ENCODE measurements at places on chromosomes 2 and 18.

DNA sequence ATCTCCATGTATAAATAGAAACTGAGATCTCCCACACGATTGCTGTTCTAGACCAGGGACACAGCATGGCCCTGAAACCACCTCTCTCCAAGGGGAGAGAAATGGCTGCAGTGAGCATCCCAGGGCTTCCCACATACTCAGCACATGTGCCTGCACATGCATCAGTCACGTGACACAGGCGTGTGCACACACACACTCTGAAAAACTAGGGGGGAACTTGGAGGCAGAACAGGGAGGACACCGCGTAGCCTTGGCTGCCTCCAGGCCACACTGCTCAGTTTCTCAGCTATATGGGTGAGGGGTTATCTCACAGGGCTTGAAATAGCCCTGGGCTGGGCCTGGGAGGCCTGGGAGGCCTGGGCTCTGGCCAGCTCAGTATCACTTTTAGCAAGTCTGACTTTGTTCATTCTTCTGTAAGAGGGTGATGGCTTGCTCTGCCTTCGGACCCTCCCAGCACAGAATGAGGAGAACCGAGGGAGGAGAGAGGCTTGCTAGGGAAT is 66.9 kb downstream of the EMX1 start:
- no peak for DNase-seq

- no peak for DNase-seq
Observed at GRCh38 chr2:129731907-129732629, 247.4 kb upstream of the RAB6C start.

- no peak for DNase-seq
Observed at GRCh38 chr2:231674587-231675338, 33.6 kb upstream of the PTMA start.

GRCh38 chr2:96556441-96557330 is 20.1 kb downstream of the ARID5A start:
- DNase-seq = no peak

DNA sequence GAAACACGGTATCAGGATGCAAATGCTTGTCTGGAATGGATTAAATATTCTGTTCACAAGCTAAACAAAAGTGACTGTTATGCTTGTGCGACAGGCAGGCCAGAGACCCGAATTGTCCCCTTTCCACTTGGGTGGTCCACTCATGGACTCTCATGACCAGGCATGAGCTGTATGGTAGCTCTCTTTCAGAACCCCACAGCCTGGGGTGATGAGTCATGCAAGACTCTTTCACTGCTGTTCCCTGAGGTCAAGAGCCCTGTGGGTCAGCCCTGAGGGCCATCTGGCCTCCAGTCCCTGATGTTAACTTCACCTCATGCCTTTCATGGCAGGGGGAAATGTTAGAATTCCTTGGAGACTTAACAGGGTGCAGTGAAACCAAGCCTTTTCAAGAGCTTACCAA is 13.7 kb upstream of the SAP130 start:
- no peak for DNase-seq

DNA sequence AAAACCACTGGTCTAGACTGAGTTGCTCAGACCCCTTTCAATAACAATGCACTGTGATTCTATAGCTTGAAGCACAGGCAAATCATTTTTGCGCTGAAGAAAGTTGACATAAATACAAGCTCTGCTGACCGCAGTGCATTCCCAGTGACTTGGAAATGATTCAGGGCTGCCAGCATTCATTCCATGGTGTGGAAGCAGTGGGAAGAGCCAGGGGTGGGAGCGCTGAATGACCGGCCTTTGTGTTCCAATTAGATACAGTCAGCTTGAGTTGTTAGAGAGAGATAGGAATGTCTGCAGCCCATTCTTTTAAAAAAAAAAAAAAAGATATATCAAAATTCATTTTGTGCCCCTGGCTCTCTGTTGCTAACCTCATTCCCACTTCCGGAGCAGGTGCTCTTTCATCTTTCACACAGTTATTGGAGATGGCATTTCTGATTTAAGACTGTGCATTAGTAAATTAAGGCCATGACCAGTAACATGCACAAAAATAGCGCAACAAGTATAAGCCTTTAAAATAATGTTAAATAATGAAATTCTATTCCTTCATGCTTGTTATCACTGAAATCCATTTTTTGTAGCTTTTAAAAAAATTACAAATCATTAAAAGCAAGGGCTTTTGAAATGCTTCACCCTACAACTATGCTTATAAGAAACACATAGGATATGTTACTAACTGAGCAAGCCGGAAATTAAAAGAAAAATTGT is 59.4 kb upstream of the CTLA4 start:
- peak; percentile 99 for DNase-seq

DNA sequence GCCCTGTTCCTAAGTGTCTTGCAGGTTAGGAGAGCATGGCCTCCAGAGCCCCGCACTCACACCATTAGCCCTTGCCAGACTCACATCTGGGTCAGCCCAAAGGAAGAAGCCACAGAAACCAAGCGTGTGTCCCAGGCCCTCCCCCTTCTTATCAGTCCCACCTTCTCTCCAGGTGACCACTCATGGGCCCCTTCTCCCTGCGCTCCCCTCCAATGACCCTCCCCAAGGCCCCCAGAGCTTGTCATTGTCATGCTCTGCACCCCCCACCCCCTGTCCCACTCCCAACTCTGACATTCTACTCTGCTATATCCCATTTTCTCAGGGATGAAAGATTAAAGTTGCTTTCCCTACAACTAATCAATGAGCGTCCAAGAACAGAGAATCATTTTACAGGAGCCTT is 30.1 kb downstream of the CAPN14 start:
- DNase-seq = no peak

GRCh38 chr2:219178377-219179175 is 501 bp downstream of the RETREG2 start:
- DNase-seq = no peak

- DNase-seq = no peak
Observed at GRCh38 chr2:158102446-158102845, 770 bp downstream of the UPP2 start.

DNA sequence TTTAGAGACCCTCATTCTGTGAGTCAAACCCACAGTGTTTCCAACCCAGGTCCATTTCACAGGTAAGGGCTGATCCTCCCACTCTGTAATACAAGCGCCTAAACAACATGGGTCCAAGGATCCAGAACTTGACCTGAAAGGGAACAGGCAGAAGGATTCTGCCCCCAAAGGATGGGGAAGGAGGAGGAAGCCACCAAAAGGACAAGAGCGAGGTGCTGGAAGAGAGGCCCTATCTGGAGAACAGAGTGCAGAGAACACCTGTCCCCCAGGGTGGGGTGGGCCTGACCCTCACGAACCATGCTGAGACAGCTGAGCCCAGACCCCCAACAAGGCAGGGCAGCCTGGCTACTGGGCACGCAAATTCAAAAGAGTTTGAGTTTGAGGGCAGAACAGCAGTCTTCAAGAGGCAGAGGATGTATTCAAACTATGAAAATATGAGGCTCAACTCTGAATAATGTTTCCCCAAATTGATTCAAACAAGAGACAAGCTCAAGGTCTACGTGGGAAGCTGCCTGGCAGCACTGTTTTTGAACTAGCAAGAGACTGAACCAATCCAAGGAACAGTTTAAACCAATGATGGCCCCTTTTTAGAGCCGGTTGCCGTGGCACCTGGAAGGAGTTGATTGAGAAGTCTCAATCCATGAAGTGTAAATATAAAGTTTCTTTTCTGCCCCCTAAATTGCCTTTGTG is 212.7 kb downstream of the ALPK2 start:
- DNase-seq = no peak

DNA sequence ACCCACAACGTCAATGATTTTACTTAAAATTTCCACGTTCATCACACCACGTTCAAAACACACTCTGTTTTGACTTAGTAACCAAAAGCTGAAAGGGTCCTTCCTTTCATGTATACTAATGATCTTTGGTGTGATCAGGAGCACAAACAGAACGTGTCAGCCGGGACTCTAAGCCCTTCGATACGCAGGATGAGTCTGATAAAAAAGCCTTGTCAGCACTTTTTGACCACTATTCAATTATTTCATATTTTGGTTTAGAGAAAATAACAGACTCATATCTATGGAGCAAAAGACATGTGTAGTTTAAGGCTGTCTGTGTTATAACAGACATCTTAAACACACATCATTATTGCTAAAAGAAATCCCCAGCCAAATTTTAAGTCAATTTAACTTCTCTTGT is 345.3 kb downstream of the ZNF516 start:
- DNase-seq = no peak

- peak; percentile 76 for DNase-seq
Observed at GRCh38 chr2:136236019-136236418, 118.1 kb upstream of the CXCR4 start.

DNA sequence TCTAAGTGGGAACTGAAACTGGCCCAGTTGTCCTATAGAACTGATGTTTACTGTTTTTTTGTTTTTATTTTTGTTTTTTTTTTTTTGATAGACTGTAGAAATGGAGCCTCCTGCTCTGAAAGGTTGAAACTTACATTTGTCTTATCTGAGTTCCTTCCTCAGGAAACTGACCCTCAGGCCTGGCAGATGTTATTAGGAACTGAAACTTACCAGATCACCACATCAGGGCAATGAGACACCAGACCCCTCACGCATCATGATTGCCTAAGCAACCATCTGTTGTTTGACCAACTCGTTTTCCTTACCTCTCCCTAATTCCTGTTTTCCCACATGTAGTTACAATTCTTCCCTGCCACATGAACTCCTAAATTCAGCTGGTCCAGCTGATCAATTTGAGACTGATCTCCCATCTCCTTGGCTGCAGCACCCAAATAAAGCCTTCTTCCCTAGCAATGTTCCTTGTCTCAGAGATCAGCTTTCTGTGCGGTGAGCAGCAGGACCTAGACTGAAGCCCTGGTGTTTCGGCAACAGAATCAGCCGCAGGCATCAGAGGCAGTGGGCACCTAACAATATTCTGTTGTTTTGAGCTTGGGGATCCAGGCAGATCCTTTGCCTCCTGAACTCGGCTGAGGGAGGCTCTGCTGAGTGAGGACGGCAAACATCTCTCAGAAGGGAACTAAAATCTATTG is 96.8 kb downstream of the MSH2 start:
- DNase-seq = no peak

DNA sequence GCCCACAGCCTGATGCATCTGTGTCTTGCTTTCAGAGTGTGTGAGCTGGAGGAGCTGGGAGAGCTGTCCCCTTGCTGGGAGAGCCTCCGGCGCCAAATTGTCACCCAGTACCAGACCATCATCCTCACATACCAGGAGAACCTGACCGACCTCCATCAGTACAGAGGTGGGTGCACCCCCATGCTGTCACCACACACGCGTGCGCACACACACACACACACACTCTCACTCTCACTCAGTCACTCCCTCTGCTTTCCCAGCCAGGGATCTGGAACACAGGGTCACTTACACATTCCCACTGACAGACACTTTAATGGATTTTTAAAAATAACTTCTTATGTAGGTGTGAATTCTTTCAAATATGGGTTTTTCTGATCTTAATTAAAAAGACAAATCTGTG is 64.5 kb downstream of the COA5 start:
- DNase-seq = no peak

GRCh38 chr2:37391711-37392110 is 47.3 kb downstream of the QPCT start:
- no peak for DNase-seq

- DNase-seq = no peak
Observed at GRCh38 chr2:241986836-241987641, 117.5 kb downstream of the RTP5 start.

DNA sequence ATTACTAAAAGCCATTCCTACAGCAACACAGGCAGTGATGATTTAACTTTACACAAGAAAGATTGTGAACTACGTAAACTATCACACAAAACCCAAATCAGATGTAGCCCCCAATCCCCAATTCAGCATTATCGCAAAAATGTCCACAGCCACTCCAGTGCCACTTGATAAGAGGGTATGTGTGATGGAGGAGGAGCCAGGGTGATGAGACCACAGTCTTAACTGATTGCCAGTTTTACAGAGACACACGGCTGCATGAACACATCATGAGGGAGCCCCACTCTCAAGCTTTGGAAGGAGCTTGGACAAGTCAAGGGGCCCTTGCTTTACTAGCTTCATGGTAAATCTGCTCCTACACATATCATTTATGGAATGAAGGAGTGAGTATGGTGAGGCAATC is 116.0 kb downstream of the FAM161A start:
- DNase-seq = no peak

- peak; percentile 44 for DNase-seq
Observed at GRCh38 chr18:6920099-6920955, 190.8 kb downstream of the ARHGAP28 start.

GRCh38 chr2:79622508-79622907 is 109.7 kb downstream of the CTNNA2 start:
- DNase-seq = no peak

- DNase-seq = no peak
Observed at GRCh38 chr2:71851094-71851750, 296.4 kb downstream of the CYP26B1 start.

GRCh38 chr2:38146275-38146906 is 70.4 kb upstream of the CYP1B1 start:
- peak; percentile 95 for DNase-seq

- DNase-seq = no peak
Observed at GRCh38 chr2:69390001-69390400, 3.0 kb upstream of the GFPT1 start.

DNA sequence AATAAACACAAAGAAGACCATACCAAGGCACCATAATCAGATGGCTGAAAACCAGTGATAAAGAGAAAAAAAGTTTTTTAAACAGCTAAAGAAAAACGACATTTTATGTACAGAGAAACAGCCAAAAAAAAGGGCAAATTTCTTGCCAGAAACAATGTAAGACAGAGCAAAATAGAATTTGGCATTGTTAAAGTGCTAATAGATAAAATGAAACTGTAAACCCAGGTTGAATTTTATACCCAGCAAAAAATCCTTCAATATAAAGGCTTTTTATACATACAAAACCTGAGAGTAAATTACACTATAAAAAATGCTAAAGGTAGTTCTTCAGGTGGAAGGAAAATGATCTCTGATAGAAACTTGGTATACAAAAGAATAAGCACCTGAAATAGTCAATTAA is 45.7 kb downstream of the FAM117B start:
- DNase-seq = no peak

DNA sequence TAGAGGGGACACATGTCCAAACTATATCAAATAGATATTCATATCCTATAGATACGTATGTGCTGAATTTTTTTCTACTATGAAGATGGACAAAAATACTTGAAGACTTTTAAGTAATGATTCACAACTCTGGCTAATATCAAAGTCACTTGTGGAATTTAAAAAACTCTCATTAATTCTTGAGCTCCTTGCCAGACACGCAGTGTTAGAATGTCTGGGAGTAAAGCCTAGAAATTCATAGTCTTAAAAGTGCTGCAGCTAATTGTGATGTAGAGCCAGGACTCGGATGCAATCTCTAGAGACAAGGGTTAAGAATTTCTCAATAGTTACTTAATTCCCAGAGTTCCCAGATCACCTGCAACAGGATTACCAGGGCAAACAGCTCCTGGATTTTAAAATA is 107.4 kb downstream of the ARL6IP6 start:
- DNase-seq = no peak

DNA sequence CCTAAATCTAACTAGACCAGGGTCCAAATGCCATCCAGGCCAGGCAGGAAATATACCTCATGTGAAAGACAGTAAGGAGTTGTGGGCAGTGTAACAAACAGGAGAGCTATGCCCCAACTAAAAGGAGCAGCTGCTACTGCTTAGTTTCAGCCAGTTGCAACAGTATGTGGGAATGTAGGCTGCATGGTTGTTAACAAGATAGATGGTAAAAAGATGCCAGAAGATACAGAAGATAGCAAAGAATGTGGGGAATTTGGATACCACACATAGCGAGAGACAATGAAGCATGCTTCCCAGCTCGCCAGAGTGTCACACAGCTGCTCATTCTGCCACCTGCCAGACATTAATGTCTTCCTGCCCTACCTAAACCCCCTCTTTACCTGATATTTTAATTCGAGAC is 39.4 kb upstream of the CYBRD1 start:
- no peak for DNase-seq
